CD4-positive, alpha-beta T cell (primary cell): ENCODE measurements at places on chromosomes 16 and 17. TPM values are rescaled to one million over a fixed set of nuclear protein-coding genes. Genes with fewer than 3 reads are reported as not detected.

The AGRP gene
- total RNA-seq: not detected

The TSPAN10 gene
- total RNA-seq: 0.17 TPM

The ARHGAP44 gene
- total RNA-seq: not detected

- DNase-seq: peak; percentile 77
These were observed 9.0 kb downstream of the NOG start for GRCh38 chr17:56602292-56603130.

- DNase-seq: peak; percentile 31
These were observed 22.4 kb upstream of the EIF1 start for GRCh38 chr17:41666237-41666641.

- no peak for DNase-seq
These were observed 2.7 kb downstream of the MAPT start for GRCh38 chr17:45896803-45897693.

DNA sequence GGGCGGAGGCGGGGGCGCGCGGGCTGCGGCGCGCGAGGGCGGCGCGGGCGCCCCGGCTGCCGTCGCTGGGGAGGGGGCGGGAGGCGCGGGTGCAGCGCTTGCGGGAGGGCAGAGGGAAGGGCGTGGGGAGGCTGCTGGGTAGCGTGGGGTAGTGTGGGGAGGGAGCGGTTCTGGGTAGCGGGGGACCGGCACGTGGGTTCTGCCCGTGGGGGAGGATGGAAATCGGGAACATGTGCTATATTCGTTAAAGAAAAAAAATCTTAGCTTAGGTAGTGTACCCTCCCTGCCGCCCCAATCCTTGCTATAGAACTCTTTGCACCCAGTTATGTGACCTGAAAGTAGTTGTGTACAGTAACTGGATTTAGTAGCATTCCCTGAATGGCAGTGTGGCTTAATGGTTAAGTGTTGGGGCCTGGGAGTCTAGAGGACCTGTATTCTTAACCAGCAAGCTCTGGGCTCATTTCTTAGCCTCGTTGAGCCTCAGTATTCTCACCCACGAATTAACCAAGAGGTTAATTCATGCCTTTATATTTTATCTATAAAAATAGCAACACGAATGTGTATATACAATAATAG is 646 bp downstream of the RABEP1 start:
- peak; percentile 50 for DNase-seq

GRCh38 chr16:85612801-85613603 is at the start of gene GSE1:
Gene GSE1 (plus strand): TSS chr16:85613322. CDS start chr16:85613392, 70 bp downstream.
- peak; percentile 62 for DNase-seq

- no peak for DNase-seq
These were observed 239.6 kb downstream of the CDH11 start for GRCh38 chr16:64882078-64882784.

DNA sequence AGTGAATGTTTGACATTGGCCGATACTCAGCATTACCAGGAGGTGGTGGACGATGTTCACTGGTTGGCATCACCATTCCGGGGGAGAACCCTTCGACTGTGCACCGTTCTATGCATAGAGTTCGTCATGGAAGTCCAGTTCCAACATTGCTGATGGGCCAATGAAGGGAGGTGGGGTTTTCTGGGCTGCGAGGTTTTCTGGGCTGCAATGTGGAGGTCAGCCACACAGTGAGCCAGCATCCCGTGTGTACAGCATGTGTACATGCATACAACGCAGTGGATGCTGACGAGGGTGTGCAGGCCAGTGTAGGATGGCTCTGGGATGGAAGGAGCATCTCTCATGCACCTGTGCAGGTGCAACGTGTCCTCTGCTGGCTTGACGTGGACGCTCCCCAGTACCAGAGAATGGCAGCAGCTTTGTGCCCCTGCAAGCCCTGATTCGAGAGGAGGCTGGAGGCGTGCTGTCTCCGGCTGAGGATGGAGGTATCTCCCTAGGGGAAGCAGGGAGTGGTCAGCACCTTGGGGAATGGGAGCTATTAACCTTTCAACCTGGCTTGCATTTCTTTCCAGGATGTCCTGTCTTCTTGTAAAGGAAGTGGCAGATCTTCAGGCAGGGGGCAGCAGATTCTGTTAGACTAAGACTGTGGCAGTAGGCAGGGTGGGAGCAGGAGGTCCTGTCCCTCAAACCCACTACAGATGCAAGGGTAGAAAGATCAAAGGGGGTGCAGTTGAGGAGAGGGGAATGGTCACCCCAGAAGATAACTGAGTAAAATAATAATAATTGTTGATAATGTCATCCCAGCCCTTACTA is 98.2 kb downstream of the CYLD start:
- DNase-seq: no peak

DNA sequence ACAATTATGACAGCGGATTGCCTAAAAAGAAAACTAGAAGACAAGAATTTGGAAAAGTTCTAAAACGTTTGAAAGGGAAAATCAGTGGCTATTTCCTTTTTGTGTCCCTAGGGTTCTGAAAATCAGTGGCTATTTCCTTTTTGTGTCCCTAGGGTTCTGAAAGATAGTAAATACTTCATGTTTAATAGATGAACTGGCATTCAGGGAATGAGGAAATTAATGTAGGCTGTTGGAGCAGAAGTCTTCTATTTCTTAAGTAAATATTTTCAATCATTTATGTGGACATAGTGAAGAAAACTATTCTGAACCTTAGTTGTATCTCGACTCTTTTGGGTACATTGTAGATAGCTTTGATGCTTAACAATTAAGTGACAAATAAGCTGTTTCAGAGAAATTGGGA is 78.9 kb downstream of the SHISA6 start:
- DNase-seq: no peak

DNA sequence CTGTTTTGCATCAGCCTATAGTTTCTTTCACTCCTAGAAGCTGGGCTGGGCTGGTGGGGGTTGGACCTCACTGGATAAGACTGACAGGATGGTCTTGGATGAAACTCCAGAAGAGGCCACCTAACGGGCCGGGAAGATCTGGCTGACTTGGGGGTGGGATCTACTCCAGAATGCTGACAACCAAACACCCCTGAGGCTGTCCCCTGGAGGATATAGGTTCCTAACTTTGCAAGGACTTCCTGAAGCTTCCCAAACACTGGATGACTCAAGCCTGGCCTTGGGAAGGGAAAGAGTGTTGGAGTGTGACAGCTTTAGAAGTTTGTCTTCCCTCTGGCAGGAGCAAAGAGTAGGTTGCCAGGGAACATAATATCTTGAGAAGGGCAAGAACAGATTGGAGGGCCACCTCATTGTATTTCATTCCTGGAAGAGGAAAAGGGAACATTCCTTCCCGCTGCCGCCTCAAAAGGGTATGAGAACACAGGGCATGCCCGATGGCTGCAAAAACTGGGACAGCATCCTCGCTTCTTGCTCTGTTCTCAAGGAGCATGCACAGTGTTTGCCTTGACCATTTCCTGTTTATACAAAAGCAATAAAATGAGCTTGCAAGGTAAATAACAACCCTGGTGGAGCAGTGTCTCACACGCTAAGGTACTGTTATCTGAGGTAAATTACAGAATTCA is 6.8 kb upstream of the CYB5B start:
- no peak for DNase-seq

GRCh38 chr16:88810166-88810911 is 1.4 kb downstream of the APRT start:
- DNase-seq: no peak

GRCh38 chr16:3274490-3274889 is 8.8 kb upstream of the ZNF263 start:
- DNase-seq: no peak

DNA sequence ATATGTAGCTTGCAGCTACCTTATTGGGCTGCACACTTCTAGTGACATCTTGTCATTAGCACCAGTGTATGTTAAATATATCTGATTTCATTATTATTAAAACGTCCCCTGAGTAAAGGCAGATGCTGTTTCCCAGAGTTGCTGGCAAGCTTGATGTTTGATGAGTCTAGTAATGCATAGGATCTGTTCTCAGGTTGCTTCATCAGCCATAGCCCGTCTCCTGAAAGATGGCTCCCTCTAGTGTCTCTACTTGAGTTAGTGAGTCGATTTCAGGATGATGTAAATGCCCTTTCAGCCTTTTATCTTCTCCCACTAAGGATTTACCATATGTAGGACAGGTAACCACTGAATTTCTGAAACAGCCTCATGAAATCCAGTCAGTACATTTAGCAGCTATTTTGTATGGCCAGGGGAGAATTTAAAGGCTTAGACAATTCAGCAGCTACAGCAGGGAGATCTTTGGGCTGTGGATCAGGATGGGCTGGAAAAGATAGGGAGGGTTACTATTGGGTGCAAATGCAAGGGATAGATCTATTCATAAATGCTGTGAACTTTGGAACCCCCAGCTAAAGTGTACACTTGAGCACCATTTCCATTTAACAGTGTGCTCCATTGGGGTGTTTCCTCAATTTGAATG is 376.3 kb downstream of the CNTNAP4 start:
- DNase-seq: no peak

GRCh38 chr17:13678841-13679240 is 77.1 kb upstream of the HS3ST3A1 start:
- DNase-seq: no peak
